Sigmoid colon (tissue), 7 donors: ENCODE measurements at places on chromosomes 2 and 18. TPM values are rescaled to one million over a fixed set of nuclear protein-coding genes. Genes with fewer than 3 reads are reported as not detected.
A peak's percentile ranks its signal among the peaks of the same experiment; 100 is the strongest.

The MMADHC gene
- 163 TPM for total RNA-seq

DNA sequence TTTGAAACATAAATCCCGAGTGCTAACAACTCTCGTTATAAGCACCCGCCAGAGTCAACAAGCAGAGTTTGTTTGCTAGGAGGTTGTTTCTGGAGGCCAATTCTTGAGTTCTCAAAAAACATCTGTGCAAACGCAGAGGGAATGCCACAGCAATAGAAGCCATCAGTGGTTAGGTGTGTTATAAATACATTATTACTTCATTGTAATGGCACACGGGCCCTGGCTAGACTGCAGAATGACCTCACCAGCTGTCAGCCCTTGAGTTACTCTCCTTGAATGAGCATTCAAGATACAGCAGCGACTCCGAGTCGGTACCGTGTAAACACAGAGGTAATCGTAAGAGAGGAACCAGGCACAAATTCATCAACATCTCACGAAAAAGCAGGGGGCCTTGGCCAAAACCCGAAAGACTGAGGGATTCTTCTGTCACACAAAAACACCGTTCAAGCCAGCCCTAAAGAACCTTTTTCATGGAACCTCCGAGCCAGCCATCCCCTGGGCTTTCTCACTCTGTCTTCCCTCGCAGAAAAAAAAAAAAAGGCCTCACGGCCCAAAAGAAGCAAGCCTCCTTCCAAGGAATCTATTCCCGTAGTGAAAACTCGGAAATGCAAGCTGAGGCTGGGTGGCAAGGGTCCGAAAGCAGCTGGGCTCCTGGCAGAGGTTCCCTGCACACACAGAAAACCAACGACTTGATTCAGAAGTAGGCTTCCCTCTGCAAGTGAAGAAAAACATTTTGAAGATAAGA lies 133.7 kb upstream of the MEIS1 start:
- DNase-seq: peak; percentile 83

GRCh38 chr2:71001981-71002570 lies 7.4 kb upstream of the TEX261 start:
- peak; percentile 46 for DNase-seq

GRCh38 chr18:13918898-13919297 lies 3.6 kb upstream of the MC2R start:
- no peak for DNase-seq

- DNase-seq: no peak
These were observed 542.5 kb downstream of the SUCLG1 start for GRCh38 chr2:83916559-83916958.

The CNRIP1 gene
- 38.2 TPM for total RNA-seq

DNA sequence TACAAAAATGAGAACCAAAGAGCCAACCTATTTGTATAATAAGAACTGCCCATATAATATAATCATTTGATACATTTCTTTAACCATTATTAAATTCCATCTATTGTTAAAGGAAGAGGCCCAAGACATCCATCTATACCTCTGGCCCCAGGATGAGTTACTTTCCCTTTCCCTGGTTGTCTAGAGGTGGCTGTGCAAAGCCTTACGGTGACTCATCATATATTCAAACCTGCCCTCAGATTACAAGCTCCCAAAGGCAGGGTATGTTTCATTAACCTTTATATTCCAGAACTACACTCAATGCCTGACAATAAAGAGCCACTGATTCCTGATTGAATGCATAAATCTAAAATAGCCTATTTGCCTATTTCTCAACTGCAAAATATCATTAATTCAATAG lies 105.8 kb upstream of the PID1 start:
- DNase-seq: no peak

The SLC8A1 gene
- 337 TPM for total RNA-seq

The KLF11 gene
- total RNA-seq: 32.7 TPM

GRCh38 chr2:154452906-154453493 lies 245.5 kb upstream of the KCNJ3 start:
- no peak for DNase-seq

The LCT gene
- not detected for total RNA-seq

DNA sequence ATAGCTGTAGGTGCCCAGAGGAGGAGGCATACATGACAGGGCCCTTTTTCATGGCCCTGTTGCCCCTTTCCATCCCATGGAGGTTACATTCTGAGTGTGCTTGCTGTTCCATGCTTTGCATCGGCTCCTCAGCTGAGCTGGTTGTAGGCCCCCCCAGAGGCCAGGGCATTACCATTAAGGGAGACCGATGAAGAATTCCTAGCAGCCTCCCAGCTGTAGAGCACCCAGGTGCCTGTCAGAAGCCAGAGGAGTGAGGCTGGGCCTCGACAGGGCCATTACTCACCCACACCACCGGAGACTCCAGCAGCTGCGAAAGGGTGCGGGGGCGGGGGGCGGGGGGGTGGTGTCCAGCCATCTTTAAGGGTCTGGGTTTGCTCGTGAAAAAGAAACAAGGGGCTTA lies 72.2 kb downstream of the GALNT14 start:
- no peak for DNase-seq

DNA sequence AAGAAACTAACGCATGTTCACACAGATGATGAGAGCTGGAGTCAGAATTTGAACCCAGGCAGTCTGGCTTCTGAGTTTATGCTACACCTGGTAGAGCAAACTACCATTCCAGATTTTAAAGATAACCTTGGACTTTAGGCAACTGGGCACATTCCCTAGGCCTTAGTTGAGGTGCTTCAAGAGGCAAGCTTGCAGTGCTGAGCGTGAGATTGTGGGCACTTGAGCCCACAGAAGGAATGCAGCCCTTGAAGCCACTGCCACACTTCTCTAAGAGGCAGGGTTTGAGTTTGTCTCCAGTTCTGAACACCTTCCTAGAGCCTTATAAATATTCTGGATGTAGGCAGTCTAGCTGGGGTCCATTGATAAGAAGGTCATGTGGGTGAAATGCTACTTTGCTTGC lies 216.1 kb upstream of the SLC14A2 start:
- DNase-seq: no peak

DNA sequence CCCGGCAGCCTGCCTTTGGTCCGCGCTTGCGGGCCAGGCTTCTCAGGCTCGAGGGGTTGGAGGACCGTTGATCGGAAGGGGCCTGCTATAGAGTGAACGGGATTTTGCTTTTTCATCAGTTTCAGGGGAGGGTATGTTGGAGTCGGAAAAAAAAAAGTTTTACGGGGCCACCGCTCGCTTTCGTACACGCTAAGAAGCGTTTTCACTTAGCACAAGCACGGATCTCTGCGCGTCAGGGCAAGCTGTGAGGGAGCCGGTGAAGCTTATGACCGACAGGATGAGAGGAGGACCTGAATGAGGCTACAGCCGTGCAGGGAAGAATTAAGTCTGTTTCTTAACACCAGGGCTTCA lies 443 bp downstream of the CPSF3 start:
- no peak for DNase-seq

DNA sequence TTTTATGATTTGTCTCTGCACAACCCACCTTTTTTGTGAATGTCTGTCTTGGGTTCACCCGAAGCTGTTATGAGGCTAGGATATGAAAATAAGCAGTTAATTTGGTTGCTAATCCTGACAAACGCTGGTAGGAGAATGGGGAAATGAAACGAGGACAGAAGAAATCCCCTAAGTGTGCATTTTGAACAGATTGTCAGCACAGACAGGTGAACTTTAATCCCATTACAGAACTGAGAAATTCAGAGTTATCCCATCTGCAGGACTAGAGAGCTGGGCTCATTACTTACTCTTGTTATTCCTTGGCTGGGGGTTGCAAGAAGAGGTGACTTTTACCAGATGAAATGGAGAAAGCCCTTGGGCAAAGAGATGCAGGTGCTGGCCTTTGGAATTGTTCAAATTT lies 123.3 kb upstream of the NYAP2 start:
- DNase-seq: no peak

DNA sequence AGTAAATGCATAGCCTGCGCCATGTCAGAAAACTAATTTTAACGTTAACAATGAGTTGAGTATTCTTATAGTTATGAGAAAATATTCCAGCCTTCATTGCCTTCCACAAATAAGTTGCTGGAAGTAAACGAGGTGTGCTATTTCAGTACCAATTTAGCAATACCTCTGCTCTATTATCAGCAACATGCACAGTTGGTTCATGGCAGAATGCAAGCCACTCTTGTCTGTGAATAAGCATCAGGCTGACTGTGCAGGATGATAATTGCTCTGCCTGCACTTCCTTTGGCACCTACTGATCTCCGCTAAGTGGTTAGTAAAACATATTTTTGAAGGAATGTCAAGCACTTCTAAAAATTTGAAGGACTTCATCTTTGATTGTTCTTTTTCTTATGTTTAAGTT lies 261.9 kb upstream of the SIX3 start:
- no peak for DNase-seq

The SERPINB10 gene
- not detected for total RNA-seq

GRCh38 chr2:29393676-29394075 lies 278.5 kb downstream of the CLIP4 start:
- no peak for DNase-seq

DNA sequence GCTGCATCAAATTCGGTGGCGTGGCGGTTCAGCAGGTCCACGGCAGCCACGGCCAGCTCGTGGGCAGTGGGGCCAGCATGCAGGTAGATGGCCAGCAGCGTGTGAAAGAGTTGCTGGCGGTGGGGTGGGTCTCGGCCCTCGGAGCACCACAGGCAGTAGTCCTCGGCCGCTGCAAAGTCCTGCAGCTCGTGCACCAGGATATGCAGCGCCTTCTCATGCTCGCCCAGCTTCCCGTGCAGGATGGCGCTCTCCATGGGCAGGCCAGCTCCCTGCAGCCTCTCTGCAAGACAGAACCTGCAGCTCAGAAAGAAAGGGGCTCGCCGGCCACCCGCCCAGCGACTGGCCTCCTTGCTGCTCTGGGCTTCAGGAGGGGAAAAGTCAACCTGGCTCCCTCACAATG lies 27.9 kb downstream of the GPR45 start:
- no peak for DNase-seq

GRCh38 chr2:157760949-157761348 lies 115.2 kb downstream of the ACVR1 start:
- DNase-seq: no peak

The ST6GAL2 gene
- 3.3 TPM for total RNA-seq

The MARCHF7 gene
- 112 TPM for total RNA-seq

DNA sequence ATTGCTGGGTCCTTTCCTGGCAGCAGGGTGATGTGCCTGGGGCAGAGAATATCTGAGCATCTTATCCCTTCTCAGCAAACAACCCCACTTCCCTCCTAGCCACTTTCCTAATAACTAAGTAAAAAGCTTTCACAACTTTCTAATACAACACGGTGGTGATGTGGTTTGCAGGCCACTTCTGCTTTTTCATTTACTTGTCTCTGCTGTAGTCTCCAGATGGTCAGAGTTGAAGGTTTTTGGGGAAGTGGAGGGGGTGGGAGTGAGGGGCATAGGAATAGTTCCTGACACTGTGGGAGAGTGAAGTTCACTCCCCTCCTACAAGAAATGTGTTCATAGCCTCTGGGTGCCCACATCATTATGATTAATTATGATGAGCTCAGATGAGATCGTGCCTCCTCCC lies 11.6 kb downstream of the OXER1 start:
- DNase-seq: no peak

DNA sequence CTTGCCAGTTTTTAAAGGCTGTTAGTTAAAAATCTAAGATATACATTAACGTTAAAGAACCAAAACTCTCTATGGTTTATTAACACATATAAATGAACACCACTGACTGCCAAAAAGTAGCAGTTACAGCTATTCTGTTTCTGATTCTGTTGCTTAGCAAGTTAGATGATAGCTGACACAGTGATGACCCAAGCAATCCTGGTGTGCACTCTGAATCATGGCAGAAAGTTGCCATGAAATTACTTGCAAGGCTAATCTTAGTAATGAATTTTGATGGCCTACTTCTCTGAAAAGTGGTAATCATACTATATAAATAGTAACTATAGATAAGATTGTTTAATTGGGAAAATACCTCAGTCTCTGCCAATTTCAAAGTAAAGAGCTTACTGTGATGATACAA lies 57.7 kb downstream of the ROCK2 start:
- DNase-seq: no peak

GRCh38 chr2:112147382-112148168 lies 9.4 kb downstream of the FBLN7 start:
- no peak for DNase-seq

The CDH2 gene
- 8.2 TPM for total RNA-seq

The AMER3 gene
- total RNA-seq: not detected

GRCh38 chr18:35711227-35711626 lies 129.7 kb downstream of the GALNT1 start:
- DNase-seq: no peak

GRCh38 chr18:48306838-48307237 lies 102.3 kb downstream of the ZBTB7C start:
- DNase-seq: peak; percentile 7

The MARCO gene
- total RNA-seq: 3.3 TPM

DNA sequence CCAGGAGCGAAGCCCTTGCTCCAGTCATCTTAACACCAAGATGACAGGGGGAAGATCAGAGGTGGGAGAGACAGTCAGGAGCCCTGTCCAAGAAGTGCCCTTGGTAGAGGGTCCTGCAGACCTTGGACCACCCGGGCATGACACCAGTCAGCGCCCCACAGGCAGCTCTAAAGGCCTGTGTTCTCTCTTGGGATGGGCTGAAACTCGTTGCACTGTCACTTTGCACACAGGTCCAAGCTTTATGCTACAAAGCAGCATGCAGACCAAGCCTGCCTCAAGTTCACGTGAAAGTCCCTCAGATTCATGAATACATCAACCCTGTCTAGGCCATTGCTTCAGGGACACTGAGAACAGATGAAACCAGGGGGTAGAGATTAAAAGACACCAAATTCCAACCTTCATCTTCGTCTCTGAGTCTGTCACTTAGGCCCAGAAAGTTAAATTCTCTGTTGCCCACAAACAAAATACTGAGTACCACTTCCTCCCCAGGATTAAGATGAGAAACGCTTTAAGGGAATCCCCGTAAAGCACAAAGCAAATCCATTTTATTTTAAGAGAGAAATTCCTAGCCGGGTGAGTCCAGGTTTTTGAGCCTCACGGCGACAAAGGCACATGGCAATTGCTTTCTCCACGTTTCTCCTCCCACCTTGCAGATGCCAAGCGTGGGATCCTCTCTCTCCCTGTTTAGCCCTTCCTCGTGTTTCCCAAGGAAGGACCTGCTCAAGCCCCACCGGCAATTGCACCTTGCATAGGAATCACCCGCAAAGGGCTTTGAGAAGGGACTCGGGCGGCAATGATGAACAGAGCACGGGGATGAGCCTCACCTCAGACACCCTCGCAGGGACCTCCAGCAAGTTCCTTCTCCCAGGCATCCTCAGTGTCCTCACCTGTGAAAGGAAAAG lies 75.0 kb upstream of the ID2 start:
- no peak for DNase-seq

GRCh38 chr2:28098501-28099225 lies 208.1 kb downstream of the BABAM2 start:
- no peak for DNase-seq

DNA sequence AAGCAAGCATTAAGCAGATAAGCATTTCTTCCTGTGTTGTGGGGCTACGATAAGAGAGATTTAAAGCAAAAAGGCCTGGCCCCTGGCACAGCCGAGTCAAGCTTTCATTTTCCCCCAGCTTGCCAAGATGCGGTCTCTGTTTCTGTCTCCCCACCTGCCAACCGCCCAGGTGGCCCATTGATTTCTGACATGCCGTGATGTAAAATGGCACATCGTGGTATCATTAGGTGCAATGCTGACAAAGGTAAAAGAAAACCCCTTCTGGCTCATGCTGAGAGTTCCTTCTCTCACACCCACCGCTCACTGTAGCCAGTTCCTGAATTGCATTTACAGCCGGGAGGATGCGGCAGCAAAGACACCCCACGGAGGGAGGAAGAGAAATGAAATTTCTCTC lies 62.8 kb downstream of the BOD1L2 start:
- no peak for DNase-seq
